ENCODE measurements at places on chromosomes 2 and 18.

DNA sequence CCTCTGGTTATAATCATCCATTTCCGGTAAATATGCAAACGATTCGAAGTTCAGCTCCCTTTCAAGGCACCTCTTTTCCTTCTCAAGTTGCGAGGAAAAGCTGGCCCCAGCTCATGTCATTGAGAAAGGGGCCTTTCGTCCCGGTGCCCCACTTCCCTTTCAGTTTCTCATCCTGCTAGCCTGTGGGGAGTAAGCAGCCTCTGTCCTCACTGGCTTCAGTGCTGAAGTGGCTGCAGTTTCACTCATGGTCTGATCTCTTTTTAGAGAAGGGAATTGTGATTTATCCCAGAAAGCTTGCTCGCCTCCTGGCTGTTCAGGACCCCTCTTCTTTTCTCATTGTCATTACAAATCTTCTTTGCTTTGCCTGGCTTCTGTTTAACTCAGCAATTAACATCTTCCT, 207.5 kb downstream of the NR4A2 start:
- DNase-seq, result no peak

DNA sequence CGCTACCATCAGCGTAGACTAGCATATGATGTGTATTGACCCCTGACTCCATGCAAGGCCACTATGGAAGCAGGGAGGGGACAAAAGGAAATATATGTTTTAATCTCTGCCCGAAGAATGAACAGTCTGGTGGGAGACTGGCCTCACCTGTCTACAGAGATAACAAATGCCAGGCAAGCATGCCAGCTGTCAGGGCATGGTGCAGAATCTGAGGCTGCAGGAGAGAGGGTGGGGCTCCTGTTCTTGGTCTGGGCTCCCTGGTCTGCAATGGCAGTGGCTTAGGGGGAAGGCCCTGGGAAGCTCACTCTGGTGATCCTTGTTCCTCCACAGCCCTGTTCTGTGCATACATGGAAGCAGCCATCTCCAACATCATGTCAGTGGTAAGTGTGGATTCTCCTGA, 27.5 kb downstream of the SLC14A2 start:
- no peak for DNase-seq

GRCh38 chr18:59554796-59555335, 142.4 kb downstream of the CCBE1 start:
- DNase-seq, result no peak

- no peak for DNase-seq
Measured at GRCh38 chr18:45365835-45366234, 249.4 kb upstream of the SLC14A2 start.

- no peak for DNase-seq
Measured at GRCh38 chr2:28616396-28616999, 120.6 kb downstream of the PLB1 start.

DNA sequence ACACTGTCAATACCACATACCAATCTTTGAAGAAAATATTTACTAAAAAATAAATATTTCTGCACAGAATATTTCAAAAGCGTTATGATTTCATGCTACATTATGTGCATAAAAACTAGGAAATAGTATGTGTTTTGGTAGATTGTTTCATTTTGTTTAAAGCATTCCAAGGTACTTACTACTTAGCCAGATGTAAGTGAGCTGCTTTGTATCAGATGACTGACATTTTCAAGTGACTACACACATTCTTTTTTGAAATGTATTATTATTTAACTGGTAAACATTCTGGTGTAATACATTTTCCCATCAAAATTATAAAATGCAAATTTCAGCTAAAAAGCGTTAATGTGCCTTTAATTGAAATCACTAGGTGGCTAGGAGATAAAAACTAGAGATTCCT, 21.5 kb downstream of the GCA start:
- no peak for DNase-seq

DNA sequence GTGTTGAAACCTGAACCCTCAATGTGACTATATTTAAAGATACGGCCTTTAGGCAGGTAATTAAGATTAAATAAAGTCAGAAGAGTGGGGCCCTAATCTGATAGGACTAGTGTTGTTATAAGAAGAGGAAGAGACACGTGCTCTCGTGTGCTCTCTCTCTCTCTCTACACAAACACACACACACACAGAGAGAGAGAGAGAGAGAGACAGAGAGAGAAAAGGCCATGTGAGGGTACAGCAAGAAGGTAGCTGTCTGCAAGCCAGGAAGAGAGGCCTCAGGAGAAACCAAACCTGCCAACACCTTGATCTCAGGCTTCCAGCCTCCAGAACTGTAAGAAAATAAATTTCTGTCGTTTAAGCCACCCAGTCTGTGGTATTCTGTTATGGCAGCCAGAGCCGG, 106.7 kb downstream of the FTCDNL1 start:
- DNase-seq, result no peak

GRCh38 chr2:151761193-151761592, 26.9 kb upstream of the NEB start:
- no peak for DNase-seq
